ENCODE measurements at places on chromosomes 16 and 17.

DNA sequence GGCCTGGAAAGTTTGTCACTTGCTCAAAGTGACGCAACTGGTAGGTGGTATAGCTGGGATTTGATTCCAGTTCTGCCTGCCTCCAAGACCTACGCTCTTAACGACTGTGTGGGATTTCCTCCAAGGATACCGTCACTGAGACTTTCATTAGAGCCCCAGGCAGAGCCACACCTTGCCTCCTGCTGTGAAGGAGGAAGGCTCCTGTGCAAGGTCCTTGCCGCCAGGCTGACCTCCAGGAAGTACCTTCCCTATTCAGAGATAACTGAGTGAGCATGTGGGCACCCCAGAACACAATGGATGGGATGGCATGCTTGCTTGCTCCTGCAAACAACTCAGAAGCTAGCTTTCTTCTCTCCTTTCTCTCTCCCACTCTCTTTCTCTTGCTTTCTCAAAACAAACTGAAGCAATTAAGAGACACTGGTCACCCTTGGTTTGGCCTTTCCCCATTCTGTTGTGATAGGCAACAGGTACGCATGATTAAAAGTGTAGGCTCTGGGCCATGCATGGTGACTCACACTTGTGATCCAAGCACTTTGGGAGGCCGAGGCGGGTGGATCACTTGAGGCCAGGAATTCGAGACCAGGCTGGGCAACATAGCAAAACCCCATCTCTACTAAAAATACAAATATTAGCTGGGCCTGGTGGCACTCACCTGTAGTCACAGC is 30.7 kb downstream of the CACNG3 start:
- no peak for DNase-seq

GRCh38 chr17:49224198-49224996 is 6.2 kb downstream of the PHOSPHO1 start:
- no peak for DNase-seq

- no peak for DNase-seq
These were observed 527 bp downstream of the EIF5A start for GRCh38 chr17:7307686-7308624.

GRCh38 chr17:80874866-80875445 is 116.7 kb upstream of the CHMP6 start:
- DNase-seq: no peak

Data from stimulated activated CD4-positive, alpha-beta T cell treated with anti-CD3 and anti-CD28 coated beads, TNF-alpha, amount 100 ng/mL, for 1 hour (primary cell).